ENCODE measurements at places on chromosomes 11 and 22.
A peak's percentile ranks its signal among the peaks of the same experiment; 100 is the strongest.

GRCh38 chr11:45470151-45470793 is 184.1 kb upstream of the SYT13 start:
- DNase-seq: no peak

GRCh38 chr11:6737872-6738466 is 33.8 kb downstream of the OR2AG2 start:
- DNase-seq: peak; percentile 52

DNA sequence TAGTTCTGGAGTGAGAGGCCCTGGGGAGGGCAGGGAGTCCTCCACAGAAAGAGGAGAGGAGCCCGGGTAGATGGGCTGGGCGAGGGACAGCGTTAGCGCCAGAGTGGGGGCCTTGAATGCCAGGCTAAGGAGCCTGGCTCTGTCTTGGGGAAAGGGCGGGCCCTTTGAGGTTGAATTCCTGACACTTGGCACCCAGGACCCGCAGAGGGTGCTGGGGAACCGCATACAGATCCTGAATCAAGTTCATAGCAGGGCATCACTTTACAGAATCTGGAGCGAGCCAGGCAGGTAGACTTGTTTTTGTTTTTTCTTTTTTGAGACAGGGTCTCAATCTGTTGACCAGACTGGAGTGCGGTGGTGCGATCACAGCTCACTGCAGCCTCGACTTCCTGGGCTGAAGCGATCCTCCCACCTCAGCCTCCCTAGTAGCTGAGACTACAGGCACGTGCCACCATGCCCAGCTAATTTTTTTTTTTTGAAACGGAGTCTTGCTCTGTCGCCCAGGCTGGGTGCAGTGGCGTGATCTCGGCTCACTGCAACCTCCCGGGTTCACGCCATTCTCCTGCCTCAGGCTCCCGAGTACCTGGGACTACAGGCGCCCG is 6.1 kb downstream of the CARNS1 start:
- no peak for DNase-seq

DNA sequence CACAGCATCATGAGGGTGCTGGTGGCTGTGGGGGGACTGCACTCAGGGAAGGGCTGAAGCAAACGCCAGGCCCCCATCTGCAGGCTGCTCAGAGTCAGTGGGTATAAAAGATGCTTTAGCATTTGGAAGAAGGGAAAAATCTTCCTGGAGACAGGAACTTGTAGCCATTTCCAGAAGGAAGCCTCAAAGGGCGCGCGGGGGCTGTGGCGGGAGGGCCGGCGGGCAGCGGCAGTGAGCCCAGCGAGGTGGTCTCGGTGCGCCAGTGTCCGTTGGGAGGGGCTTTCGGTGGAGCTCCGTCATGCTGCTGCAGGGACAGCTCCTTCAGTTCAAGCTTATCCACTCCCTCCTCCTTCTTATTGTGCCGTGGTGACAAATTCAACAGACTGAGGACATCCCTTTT is 63.0 kb upstream of the PITPNB start:
- no peak for DNase-seq

DNA sequence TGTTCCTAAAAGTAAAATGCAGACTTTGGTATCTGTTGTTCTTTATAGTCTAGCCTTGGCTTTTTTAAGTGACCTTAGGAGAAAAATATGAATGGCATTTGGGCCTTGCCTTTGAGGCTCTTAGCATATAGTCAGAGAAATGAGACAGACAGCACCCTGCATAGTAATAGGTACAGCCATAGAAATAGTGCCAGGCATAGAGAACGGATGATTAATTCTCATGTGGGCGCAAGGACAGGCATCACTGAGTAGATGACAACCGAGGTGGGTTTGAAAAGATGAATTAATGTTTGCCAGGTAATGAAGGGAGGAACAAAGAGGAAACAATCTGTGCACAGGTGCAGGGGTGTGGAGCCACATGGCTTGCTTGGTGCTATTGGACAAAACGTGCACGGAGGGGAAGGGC is 90.5 kb downstream of the BMAL1 start:
- DNase-seq: no peak

DNA sequence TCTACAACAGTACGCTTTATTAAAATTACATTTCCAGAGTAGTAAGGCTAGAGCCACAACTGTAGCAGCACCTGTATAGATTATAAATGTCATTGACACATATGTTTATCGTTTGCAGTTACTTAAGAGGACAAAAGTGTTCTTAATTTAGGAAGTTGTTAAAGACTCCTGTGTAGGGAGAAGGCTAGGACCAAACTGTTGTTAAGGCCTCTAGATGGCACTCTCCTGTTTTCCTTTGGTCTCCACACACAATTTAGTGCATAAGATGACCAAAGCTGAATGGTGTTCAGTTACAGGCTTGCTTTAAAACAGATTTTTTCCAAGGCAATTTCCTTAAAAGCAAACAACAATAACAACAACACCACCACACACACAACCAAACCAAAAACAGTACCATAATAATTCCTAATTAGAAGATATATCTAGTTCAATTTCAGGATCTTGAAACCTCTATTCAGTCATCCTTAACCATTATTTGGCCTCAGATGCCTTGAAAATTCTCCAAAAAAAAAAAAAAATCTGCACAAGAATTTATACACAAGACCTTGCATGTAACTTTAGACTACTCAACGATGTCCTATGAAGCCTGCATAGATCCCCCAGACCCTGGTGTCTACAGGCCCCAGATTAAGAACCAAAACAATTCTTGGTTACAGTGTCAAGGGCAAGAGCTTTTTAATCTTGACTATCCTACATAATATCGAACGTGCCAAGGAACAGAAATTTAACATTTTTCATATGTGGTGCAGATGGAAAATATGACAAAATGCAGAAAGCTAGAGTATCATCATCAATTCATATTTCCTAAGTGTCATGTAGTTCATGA is 42.6 kb upstream of the APOA1 start:
- DNase-seq: peak; percentile 39

DNA sequence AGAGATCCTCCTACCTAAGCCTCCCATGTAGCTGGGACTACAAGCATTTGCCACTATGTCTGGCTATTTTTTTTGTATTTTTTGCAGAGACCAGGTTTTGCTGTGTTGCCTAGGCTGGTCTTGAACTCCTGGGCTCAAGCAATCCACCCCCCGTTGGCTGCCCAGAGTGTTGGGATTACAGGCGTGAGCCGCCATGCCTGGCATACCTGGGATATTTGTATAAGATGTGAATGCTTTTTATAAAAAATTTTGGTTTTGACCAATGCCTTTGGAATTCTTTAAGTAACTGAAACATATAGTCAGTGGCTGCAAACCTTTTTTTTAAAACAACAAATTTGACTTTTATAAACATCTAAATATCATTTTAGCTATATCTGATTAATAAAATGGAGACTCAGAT is 42.4 kb downstream of the ADAMTS8 start:
- DNase-seq: no peak

DNA sequence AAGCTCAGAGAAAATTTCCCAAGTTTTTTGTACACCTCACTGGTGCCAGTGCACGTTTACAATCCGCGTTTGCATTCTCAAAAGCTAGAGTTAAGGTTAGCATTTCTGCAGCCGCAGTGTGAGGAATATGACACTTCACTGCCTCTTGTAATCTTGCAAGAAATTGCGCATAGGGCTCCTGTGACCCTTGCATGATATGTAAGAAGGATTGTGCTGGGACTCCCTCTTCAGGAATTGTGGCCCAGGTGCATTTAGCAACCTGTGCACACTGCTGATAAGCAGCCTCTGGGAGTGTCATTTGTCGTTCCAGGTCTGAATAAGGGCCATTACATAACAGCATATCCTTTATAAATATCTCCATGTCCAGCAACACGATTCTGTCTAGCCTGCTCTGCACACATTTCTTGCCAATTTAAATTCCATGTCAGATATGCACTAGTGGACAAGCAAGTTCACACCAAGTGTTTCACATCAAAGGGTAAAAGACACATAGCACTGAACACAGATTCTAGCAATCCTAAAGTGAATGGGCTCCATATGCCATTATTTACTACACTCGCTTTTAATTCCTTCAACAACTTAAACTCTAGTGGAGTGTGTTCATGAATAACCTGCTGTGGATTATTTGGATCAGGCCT is 69.2 kb upstream of the INCENP start:
- peak; percentile 72 for DNase-seq

- DNase-seq: peak; percentile 38
Measured at GRCh38 chr11:46389450-46390330, 1.9 kb downstream of the CHRM4 start.

GRCh38 chr11:121467965-121468364 is 15.2 kb upstream of the SORL1-AS1 start:
- DNase-seq: no peak

DNA sequence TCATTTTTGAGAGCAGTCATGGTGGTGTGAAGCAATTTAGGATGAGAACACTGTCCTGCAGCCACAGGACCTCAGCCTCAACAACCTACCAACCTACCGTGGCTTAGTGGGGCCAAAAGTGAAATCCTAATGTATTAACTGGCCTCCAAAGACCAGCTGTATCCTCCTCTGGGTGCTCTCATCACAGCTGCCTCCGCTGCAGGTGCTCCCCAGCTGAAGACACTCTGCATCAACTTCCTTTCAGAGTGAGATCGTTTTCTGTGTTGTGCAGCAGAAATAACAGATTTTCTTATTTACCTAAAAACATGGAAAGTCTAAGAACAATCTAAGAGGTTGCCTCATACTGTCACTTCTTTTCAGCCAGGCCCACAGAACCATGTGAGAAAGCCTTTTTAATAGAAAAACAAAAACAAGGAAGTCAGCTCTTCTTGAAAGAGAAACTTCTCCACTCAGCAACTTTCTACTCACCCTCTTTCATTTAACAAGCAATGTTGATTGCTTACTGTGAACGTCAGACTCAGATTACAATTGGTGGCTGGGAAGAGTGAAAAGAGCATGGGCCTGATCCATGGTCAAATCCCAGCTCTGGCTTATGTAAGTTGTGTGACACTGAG is 136.1 kb downstream of the TENM4 start:
- no peak for DNase-seq

DNA sequence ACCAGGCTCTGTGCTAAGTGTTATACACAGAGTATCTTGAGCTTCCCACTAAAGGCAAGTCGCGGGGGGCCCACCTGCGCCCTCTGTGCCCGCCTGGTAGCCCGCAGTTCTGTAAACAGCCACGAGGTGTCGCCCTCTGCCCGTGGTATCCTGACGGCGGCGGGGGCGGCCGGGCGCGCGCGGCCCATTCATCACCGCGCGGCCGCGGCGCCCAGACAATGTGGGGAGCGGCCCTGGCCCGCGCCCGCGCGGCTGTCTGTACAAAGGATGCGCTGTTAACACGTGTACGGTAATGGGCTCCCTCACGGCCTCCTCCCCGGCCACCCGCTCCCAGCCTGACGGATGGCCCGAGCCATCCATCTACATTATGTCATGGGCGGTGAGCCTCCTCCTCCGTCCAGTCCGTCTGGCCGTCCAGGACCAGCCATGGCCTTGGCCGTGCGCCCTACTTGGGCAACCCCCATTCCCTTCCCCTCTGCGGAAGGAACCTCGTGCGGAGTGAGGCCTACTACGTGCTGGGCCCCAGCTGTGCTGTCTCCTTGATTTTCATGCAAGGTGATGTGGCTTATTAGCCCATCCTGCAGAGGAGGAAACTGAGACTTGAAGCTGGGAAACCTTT is 99.4 kb downstream of the MIAT start:
- DNase-seq: peak; percentile 1

DNA sequence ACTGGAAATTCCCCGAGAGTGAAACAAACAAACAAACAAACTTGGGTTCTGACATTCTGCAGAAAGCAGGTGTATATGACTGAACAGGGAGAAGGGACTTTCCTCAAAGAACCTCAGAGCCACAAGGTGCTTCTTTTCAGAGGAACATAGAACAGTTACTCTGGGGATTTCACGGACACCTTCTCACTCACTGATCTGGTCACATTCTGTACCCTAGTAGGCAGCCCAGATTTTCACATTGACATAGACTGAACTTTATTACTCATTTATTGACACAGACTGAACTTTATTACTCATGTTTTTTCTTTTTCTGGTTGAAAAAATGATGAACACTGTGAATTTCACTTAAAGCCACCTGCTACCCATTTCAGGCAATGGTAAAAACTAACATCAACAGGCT is 263.0 kb downstream of the OPCML start:
- DNase-seq: no peak

DNA sequence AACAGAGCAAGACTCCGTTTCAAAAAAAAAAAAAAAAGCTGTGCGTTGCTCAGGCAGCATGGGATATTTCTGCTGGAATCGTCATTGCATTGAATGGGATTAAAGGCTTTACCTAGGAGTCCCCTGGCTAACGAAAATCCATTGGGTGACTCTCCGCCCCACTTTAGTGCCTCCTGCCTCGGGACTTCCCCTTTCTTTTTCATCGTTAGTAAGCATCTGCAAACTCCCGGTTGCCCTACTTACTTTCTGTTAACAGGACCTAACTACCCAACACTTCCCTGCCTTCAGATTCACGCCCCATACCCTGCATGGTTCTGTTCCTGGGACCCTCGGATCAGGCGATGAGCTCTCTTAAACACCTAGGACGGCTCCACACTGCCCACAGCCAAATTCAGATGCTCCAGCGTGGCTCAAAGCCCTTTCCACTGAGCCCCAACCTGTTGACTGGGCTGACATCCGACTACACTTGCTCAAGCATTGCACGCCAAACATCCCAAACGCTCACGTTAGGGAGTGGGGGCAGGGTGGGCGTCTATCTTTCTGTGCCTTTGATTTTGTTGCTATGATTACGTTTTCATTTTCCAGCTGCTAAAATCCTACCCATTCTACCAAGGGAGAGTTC is 143.8 kb downstream of the ST3GAL4 start:
- no peak for DNase-seq

- DNase-seq: no peak
Measured at GRCh38 chr11:85180528-85180927, 446.6 kb downstream of the DLG2 start.

GRCh38 chr11:31882951-31883392 is 71.8 kb upstream of the PAX6 start:
- DNase-seq: no peak

- DNase-seq: no peak
Measured at GRCh38 chr11:111729831-111730311, 36.3 kb downstream of the PPP2R1B start.

DNA sequence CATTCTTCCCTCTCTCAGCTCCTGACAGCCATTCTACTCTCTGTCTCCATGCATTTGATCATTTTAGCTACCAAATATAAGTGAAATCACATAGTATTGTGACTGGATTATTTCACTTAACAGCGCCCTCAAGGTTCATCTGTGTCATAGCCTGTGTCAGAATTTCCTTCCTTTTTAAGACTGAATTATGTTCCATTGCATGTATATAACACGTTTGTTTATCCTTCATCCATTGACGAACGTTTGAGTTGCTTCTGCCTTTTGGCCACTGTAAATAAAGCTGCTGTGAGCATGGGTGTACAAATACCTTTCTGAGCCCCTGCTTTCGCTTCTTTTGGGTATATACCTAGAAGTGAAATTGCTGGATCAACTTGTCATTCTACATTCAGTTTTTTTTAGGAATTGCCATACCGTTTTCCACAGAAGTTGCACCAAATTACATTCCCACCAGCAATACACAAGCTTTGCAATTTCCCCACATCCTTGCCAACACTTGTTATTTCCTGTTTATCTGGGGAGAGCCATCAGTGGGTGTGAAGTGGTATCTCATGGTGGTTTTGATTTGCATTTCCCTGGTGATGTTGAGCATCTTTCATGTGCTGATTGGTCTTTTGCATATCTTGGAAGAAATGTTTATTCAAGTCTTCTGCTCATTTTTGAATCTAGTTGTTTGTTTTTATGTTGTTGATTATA is 17.5 kb downstream of the GLB1L2 start:
- DNase-seq: no peak

- peak; percentile 14 for DNase-seq
Measured at GRCh38 chr11:22192642-22193347, at the start of gene ANO5. ANO5 (plus strand) TSS chr11:22193085; CDS start chr11:22193493, 408 bp downstream.

- no peak for DNase-seq
Measured at GRCh38 chr11:94926271-94926625, 47.1 kb downstream of the CWC15 start.

GRCh38 chr11:19889531-19889930 is 176.9 kb downstream of the NAV2 start:
- DNase-seq: no peak

Measured in CD14-positive monocyte (primary cell).